ENCODE measurements at places on chromosomes 6 and 20.

DNA sequence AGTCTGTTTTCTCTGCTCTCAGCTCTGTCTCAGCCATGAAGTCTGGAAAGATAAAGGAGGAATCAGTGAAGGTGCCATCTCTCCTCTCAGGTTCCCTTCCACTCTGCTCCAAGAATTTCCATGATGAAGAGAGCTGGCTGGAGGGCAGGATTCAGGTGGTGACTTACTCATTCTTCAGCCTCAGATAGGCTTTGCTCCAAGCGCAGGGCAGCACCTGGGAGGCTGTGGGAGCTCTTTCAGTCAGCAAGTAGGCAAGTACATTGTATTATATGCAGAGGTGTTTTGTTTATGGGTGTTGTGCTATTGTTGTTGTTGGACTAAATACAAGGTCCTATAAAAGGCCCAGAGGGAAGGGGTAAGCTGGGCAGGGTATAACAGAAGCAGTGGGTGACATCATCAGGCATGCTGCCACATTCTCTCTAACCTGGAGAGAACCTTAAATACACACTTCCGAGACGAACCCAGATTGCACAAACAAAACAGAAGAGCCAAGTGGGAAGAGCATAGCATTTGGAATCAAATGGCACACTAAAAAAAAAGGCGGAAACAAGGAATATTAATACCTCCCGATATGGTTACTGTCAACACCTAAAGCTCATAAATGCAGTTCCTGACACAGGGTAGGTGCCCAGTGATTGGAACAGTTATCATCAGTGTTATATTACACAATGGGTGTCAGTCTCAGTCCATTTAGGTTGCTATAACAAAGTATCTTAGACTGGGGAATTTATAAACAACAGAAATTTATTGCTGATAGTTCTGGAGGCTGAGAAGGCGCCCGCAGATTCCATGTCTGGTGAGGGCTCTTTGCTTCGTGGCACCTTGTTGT lies 14.5 kb upstream of the PSMG4 start:
- DNase-seq, result no peak

DNA sequence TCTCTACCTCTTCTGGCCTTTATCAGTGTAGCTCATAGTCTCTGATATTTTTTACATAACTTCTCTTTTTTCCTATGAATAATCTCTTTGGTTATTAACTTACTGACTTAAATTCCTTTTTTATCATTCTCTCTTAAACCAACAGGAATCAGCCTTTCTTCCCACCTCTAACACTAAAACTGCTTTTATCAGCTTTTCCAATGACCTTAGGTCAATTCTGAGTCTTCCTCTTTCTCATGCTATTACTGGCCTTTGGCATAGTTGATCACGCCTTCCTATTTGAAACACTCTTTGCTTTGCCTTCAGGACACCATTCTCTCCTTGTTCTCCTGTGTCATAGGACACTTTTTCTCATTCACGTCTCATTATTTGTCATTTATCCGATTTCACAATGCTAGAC lies 8.1 kb upstream of the HINT3 start:
- no peak for DNase-seq

GRCh38 chr6:7137335-7138045 lies 29.7 kb downstream of the RREB1 start:
- DNase-seq, result no peak

DNA sequence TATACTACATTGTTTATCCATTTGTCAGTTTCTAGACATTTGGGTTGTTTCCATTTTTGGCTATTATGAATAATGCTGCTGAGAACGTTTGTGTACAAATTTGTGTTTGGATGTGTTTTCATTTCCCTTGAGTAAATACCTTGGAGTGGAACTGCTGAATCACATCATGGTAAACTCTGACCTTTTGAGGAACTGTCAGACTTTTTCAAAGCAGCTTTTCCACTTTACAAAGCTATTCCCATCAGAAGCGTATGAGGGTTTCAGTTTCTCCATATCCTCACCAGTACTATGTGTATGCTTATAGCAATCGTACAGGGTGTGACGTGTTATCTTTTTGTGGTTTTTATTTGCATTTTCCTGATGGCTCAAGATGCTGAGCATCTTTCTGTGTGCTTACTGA lies 103.7 kb downstream of the MYO6 start:
- no peak for DNase-seq

Data from AG04450 (cell line).